Stimulated activated CD4-positive, alpha-beta T cell treated with anti-CD3 and anti-CD28 coated beads, Interleukin-2, amount 100 ng/mL, for 4 hours (primary cell): ENCODE measurements at places on chromosomes 3 and 15.

DNA sequence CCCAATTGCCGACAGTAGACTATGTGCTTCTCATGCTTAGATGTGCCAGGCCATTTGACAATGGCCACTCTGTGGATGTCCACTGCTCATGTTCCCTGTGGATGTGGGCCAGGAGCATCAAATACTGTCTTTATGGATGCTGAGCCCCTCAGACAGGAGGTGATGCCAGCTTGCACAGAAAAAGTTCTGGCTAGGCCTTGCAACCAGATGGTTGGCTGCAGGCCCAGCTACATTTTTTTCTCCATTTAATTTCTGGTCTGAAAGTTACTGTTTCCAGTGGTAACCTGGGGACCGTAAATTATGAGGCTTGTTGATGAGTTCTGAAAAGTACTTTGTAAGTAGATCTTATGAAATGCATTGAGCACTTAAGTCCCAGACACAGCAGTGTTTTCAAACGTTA is 228.5 kb downstream of the CHL1 start:
- no peak for DNase-seq

GRCh38 chr3:10383850-10384248 is 62.9 kb upstream of the SEC13 start:
- DNase-seq, result no peak

DNA sequence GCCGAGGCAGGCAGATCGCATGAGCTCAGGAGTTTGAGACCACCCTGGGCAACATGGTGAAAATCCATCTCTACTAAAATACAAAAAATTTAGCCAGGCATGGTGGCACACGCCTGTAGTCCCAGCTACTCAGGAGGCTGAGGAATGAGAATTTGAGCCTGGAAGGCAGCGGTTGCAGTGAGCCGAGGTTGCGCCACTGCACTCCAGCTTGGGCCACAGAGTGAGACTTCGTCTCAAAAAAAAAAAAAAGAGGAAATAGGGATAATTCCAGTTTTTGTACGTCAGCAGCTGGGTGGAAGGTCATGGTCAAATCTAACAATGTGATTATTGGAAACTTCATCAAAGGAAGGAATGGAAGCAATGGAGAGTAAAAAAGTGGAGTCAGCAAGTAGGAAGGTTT is 3.1 kb downstream of the CMC1 start:
- no peak for DNase-seq

- no peak for DNase-seq
Observed at GRCh38 chr3:181773921-181774320, 62.2 kb downstream of the SOX2 start.

DNA sequence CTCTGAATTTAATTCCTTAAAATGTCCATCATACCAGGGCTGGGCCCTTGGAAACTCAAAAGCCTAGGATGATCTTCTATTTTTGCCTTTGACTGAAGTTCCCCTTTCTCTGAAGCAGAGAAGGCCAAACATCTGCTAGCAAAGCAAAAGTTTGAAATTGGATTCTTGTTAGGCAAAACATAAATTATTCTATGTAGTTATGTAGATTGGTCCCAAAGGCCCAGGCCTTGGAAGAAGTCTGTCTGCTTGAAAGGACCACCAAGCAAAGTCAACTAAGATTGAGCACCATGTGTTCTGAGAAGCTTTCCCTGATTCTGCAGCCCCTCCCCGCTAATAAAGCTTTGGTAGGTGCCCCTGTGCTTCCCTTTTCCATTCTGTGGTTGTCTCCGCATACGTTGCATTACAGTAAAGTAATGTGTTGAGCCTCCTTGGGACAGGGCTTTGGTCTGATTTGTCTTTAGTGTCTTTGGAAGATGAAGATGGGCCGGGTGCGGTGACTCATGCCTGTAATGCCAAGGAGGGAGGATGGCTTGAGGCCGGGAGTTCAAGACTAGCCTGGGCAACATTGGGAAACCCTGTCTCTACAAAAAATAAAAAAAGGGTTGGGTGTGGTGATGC is 56.4 kb downstream of the RPL39L start:
- DNase-seq, result no peak

- DNase-seq, result no peak
Observed at GRCh38 chr15:40219801-40220200, 19.1 kb upstream of the PAK6 start.

GRCh38 chr3:85481411-85482212 is 522.8 kb downstream of the CADM2 start:
- no peak for DNase-seq

GRCh38 chr15:89740137-89740536 is 10.9 kb downstream of the MESP1 start:
- DNase-seq, result peak; percentile 39

DNA sequence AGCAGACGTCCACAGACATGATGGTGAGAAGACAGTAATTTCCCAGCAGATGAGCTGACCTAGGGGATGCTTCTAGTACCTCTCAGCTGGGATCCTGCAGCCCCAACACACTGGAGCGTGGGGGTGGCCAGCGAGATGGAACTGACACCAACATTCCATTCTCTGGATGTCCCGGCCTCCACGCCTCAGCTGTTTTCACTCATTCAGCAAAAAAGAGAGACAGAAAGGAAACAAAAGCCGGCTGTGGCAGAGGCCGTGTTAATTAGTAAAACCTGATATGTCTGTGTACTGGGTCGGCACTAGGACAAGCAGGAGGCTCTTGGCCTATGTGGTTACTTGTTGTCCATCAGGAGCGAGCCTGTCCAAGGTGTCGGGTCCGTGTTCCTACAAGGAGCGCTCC is 82.6 kb upstream of the MYZAP start:
- no peak for DNase-seq

DNA sequence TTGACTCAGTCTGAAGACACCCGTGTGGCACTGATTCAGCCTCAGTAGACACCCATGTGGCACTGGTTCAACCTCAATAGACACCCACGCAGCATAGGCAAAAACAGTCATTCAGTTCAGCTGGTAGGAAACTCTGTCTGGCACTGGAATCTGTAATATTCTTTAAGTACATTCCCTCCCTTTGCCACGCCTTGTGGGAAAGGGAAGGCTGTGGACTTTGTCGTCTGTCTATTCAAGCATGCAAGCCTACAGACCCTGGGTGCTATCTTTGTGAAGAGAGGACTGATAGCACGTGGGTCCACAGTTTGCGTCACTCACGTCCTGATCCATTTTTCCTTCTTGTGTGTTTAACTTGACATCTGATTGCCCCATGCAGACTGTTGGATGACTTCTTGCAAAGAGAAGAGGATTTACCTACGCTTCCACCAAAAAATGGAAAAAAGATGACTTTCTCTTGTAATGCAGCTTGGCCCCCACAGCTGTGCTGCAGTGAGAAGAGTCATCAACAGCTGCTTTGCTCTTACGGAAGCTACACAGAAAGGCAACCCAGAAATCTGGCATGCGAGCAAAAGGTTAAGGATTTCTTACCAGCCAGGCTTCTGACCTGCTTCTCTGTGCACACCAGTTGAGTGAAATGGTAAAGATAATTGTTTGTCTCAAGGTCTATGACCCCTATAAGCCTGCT is 278.1 kb downstream of the ULK4 start:
- no peak for DNase-seq

DNA sequence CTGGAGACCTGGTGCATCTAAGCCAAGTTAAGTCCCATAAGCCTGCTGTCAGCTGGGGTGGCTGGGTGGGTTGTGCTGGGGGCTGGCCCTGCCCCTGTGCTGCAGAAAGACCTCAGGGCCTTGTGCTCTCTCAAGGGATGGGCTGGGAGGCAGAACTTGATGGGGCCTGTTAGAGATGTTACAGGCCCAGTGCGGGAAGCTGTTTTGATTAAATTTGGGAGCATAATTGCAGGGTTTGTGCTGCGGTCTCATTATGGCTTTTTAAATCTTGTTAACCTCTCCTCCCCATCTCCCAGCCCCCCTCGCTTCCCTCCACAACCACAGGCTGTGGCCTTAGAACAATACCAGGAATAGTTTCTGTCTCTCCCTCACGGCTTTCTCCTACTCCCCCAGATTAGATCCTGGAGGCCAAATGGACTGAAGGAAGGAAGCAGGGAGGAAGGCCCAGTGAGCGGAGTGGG is 87.6 kb upstream of the TLE3 start:
- no peak for DNase-seq

- DNase-seq, result no peak
Observed at GRCh38 chr3:195416795-195417194, 26.0 kb downstream of the ACAP2 start.

DNA sequence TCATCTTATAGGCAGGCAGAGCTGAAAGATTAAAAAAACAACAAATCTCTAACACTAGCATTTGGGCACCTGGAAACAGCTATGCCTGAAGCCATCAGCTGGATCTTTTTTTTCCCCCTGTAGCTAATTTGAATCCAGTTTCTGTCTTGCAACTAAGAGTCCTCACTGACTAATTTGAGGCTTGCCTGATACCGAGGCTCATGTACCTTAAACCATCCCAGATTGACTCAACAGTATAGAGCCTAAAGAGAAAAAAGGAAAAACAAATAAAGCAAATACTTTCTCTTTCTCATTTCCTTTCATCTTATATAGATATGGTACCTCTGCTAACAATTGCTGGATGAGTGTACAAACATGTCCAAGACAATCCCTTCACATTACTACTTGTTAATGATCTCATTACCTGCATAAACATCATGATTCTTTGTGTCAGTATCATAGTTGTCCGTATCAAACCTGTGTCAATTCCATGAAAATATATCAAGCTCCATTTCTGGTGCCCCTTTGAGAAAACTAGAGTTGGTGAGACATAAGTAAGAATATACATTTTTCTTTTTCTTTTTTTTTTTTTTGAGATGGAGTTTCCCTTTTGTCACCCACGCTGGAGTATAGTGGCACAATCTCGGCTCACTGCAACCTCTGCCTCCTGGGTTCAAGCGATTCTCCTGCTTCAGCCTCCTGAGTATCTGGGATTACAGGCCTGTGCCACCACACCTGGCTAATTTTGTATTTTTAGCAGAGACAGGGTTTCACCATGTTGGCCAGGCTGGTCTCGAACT is 43.1 kb downstream of the BHLHE40 start:
- no peak for DNase-seq

- no peak for DNase-seq
Observed at GRCh38 chr3:126464093-126464492, 11.6 kb downstream of the ZXDC start.

DNA sequence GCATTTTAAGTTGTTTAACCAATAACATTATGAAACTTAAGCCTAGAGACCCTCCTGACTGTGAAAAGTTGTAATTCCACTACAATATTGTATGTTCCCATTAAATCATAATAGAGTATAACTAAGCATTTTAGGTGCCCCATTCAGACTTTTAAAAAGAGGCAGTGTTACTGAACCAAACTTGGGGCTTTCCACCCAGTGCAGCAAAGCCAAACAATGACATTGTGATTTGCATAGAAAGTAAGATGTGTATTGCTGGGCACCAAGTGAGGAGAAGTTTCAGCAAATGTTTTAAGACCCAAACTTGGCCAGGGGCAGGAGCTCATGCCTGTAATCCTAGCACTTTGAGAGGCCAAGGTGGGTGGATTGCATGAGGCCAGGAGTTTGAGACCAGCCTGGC is 706.2 kb downstream of the GRM7 start:
- DNase-seq, result no peak

DNA sequence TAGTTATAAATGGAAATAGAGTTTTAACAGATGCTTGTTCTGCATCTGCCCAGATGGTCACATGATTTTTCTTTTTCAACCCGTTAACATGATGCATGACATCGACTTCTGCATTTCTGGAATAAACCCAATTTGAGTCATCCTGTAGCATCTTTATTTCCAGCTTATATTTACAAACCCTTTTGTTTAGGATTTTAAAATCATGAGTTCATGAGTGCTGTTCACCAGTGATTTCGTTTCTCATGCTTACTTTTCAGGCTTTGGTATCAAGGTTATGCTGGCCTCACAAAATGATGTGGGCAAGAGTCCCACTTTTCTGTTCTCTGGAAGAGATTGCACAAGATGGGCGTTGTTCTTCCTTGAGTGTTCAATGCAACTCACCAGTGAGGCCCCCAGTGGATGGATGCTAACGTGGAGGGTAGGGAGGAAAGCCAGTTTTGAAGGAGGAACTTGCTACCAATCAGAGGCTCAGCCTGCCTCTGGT is 5.2 kb downstream of the HRH1 start:
- DNase-seq, result no peak

- DNase-seq, result peak; percentile 19
Observed at GRCh38 chr3:58414538-58415197, 19.0 kb downstream of the PDHB start.

DNA sequence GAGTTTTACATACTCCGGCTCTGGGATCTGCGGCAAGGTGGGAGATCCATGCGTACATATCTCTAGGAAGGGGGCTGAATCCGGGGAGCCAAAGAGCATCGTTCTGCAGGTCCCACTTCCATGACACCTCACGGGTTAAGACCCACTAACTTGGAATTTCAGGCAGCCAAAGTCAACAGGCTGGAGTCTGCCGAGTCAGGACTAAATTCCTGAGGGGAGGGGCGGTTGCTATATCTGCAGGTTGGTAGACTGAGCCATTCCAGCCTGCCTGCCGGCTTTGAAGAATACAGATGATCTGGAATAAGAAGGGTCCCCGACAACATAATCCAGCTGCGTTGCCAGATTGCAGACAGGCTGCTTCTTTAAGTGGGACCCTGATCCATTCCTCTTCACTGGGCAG is 65.4 kb upstream of the PEX5L start:
- DNase-seq, result no peak

GRCh38 chr15:37108381-37109167 is 8.2 kb upstream of the MEIS2 start:
- DNase-seq, result no peak

DNA sequence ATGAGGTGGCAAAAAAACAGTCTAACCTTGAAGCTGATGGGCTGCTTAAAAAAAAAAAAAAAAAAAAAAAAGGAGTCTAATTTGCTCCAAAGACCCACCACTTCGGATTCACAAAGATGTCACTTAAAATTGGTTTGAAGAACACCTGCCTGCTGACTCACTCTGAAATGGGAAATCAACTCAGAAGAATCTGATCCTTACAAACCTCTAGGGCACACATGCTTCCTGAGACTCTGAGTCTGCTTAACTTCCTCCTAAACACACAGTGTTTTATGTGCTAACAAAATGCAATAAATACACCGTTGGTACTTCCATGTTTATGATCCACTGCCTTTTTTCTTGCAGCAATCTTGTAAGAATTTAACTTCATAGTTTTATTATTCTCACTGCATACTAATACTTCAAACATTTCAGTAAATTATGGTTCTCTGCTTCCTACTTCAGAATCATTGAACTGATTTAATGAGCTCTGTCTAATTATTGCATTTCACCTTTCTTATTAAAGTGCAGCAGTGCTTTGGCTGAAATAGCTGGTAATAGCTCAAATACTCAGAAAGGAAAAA is 73.0 kb upstream of the FRMD4B start:
- no peak for DNase-seq

GRCh38 chr15:50134524-50135024 is 15.5 kb upstream of the ATP8B4 start:
- DNase-seq, result no peak

DNA sequence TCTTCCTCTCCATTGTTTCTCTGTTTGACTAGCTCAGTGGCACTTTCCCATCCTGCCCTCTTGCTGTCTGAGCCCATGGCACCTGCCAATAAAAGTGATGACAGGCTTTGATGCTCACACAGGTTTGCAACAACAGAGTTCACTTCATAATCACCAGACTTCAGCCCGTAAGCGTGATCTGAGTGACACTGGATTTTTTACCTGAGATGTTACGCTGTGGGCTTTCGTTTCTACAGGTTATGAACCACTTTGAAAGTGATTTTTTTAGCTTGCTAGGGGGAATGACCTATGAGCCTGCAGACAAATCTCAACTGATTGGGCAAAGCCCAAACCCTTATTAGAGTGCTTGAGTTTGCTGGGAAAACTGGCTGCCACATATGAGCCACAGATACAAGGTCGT is 173.9 kb upstream of the ICE2 start:
- no peak for DNase-seq
